ENCODE measurements at places on chromosomes 1 and 21.

GRCh38 chr1:153778051-153778823 is 3.0 kb downstream of the SLC27A3 start:
- no peak for DNase-seq

DNA sequence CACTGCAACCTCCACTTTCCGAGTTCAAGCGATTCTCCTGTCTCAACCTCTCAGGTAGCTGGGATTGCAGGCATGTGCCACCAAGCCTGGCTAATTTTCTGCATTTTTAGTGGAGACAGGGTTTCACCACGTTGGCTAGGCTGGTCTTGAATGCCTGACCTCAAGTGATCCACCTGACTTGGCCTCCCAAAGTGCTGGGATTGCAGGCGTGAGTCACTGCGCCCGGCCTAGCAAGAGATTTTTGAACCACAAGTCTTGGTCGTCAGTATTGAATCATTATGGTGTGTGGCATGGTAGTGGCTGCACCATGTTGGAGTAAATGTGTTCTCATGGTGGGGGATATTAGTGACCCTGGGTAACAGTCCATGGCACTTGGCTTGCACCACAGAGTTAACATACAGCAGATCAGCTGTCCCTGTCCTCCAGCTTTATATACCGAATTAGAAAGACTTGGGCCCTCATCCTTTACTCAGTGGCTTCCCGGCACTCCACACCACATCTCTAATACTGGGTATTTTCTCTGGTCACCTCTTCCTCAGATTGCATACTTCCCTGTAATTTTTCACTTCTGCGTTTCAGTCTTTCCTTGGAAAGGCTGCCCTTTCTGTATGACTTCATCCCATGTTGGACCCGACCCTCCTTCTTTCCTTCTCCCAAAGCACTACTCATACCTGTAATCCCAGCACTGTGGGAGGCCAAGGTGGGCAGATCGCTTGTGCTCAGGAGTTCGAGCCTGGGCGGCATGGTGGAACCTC is 25.1 kb downstream of the AK4 start:
- no peak for DNase-seq

GRCh38 chr1:117164209-117164608 is 42.7 kb upstream of the TRIM45 start:
- no peak for DNase-seq

GRCh38 chr1:26608895-26609294 is 79.3 kb downstream of the RPS6KA1 start:
- no peak for DNase-seq

DNA sequence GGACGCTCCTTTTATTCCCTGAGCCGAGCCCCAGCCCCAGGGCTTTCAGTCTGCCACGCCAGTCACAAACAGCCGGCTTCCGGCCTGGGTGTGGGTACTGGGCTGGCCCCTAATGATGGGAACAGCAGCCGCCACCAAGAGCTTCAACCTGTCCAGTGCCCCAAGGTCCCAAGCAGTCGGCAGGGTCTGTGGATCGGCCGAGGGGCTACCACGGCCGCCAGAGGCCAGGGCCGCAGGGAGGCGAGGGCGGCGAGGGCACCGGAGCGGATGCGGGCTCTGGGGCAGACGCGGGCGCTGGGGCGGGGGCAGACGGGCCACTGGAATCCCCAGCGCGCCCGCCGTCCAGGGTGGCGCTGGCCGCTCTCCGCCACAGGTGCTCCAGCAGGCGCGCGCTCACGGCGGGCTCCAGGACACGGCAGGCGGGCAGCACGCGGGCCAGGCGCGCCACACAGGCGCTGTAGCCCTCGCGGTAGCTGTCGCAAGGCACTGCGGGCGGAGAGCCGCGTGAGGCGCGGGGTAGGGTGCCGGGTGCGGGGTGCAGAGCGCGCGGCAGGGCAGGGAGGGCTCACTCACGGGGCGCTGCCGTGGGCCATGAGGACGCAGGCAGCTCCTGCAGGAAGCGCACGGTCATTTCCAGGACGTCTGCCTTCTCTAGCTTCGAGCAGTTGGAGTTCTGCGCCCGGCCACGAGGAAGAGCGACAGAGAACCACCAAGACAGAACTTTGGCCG is 887 bp downstream of the HES2 start:
- DNase-seq, result no peak

DNA sequence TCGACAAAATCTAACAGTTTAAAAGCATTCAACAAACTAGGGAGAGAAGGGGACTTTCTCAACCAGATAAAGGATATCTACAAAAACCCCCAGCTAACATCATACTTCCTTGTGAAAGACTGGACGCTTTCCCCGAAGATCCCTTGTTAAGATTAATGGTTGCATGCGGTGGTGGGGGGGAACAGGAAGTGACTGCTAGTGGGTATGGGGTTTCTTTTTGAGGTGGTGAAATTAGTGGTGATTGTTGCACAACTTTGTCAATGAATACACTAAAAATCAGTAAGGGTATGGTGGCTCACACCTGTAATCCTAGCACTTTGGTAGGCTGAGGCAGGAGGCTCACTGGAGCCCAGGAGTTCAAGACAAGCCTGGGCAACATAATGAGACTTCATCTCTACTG is 26.9 kb upstream of the EYA3 start:
- no peak for DNase-seq

DNA sequence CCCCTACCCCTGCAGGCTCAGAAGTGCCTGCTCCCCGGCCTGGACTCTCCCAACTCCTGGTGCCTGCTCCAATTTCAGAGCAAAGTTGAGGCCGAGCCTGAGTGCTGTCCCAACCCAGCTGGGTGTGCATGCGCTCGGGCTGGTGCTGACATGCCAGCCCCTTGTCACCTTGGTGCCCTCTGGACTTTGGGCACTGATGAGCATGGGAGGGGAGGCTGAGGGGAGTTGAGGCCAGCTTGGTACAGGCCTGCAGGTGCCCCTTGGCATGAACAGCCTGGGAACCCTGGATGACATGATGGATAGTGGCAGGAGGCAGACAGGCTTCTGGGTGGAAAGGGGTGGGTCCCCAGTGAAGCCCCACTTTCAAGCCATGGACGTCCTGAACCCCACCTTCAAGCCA is 366.1 kb upstream of the NEGR1 start:
- no peak for DNase-seq

DNA sequence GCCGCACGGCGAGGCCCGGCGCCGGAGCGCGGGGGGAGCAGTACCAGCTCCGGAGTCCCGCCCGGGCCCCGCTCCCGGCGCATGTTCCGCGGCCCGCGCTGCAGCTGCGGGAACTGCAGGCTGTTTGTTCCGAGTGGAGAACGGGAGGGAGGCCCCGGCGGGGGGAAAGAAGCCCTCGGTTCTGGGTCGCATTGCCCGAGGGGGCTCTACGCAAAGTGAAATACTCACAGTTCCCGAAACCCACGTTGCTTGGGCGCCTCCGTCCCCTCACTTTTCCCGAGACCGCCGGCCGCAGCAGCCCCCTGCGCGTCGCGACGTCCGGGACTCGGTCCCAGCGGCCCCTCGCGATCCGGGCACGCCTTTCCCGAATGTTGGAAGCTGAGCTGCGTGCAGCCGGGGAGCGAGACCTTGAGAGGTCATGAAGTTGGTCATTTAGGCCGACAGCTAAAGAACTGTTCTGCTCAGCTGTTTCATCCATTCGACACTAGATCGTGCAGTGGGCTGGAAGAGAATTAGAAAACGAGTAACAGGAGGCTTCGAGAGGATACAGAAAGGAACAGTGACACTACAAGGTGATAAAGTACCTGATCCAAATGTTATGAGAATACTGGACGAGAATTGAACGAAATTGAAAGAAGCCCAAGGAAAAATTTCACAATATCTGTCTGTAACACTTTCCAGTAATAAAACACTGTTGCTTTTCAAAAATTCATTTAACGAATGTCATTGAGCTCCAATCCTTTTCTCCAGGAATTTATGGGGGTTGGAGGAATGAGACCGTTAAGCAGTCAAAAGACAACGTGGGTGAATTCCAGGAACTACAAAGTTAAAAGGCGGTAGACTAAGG is 657 bp upstream of the LIN9 start:
- DNase-seq, result no peak

GRCh38 chr1:39639305-39640130 is at the start of gene HEYL:
TSS of gene HEYL (minus strand) at chr1:39639643. CDS start at chr1:39639625, 18 bp downstream.
- DNase-seq, result no peak

DNA sequence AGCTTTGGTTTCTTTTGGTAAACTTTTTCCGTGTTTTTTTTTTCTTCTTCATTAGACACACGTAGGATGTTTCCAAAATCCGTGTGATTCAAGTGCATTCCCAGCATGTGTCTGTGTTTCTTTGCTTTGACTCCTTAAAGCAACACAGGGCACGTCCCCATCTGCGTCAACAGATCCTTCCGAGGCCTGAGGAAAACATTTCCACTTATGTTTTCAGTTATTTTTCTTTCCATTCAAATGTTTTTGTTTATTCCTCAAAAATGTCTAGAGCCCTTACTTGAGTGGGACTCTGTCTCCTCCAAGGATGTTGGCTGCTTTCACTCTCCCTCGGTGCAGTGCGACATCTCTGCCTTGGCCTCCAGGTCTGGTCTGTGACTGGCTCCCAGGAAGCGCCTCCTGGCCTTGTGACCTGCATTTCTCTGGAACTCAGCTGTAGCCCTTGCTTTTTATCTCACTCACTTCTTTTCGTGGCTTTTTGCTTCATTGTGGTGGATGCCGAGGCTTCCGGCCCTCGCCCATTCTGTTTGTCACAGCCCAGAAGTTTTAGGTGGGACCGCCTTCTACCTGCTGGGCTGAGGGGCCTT is 31.3 kb upstream of the SLC19A1 start:
- DNase-seq, result no peak

DNA sequence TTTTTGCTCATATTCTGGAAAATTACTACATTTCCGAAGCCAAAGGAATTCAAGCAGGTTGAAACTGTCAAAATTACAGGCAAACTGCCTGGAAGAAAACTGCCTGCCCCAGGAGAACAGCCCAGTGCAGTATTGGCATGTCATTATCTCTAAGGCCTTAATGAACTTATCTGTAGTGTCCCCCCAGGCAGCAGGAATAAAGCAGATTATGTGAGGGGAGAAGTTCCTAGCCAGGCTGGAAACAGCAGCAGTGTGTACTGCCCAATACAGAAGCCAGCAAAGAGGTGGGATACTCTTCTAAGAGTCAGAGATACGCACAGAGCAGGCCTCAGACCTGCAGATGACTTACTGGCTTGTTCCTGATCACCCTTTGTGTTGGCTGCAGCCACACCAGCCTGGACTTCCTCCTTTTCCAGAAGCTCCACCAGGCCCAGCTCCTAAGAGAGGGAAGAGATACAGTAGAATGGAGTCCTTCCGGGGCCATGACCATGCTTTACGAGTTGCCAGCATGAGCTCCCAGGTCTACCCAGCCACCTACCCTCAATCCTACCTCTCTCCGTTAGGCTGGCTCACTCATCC is 11.7 kb downstream of the IQGAP3 start:
- DNase-seq, result no peak

DNA sequence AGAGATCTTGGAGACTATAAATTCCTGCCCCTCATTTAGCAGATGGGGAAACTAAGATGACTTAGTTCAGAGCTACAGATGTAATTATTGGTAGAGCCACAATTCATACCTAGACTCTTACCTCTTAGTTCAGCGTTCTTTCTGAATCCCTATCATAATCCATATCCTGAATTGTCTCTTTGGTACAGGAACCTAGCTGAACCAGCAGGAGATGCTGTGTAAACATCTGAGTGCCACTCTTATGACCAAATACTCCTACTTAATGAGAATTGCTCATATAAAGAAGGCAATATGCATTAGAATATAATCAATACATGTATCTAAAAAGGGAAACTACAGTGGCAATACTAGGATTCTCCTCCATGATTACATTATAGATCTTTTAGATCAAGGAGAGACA is 459.0 kb downstream of the SIPA1L2 start:
- no peak for DNase-seq

GRCh38 chr1:96995351-96995750 is 273.8 kb downstream of the PTBP2 start:
- DNase-seq, result no peak

- DNase-seq, result peak; percentile 72
Measured at GRCh38 chr1:57131701-57132394, 166.0 kb upstream of the C8B start.

DNA sequence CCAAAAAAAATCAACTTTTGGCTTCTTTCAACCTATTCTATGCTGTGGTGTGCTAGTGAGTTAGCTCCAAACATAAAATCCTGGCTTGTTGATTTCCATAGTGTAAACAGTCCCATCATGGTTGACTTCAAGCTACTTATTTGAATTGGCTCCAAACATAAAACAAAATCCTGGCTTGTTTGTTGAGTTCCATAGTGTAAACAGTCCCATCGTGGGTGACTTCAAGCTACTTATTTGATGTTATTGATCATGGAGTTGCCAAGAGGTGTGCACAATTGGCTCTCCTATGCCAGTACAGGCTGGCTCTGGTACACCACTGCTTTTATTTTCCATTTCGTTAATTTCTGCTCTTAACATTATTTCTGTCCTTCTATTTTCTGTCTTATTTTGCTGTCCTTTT is 1.8 kb upstream of the COA6 start:
- DNase-seq, result no peak

DNA sequence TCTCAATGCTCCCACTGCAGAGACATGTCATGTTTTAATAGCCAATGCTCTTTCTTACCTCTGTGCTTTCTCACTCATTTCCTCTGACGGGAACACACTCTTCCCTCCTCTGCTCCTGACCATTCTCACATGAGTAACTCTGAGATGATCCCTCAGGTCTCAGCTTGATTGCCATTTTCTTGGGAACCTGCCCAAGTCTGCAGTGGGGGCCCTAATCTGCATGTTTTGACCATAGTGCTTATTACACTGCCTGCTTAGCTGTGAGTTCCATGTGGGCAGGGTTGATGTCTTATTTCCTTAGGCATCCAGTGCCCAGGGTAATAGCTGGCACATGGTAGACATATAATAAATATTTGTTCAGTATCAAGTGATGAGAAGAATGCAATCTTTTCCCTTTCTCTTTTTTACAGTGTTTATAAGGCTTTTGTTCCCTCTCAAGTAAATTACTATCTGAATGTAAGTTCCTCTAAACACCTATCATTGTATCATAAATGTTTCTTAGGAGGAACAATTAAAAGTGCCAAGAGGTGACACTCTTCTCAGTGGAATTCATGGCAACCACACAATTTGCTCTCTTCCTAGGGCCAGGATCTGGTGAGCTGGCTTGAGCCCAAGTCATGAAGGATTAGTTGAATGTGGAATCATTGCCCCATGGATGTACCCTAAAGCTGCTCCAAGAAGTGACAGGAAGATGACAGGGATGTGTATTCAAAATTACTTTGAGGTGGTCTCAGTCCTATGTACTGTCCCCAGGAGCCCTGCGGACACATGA is 485.4 kb upstream of the USP24 start:
- no peak for DNase-seq

- no peak for DNase-seq
Measured at GRCh38 chr1:78355656-78356055, 135.1 kb upstream of the PTGFR start.

DNA sequence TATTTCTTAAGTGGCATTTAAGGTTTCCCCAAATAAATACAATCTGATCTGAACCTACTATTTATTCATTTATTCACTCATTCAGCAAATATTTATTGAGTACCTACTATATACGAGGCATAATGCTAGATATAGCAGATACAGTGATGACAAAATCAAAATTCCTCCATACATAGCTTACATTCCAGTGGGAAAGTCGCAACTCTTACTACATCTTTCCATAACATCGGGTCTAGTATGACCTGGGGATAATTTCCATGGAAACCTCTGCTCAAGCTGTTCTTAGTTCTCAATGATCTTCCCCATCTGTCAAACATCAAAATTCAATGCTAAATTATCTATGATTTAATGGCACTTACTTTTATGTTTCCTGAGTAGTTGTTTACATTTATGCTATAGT is 70.8 kb upstream of the PRKACB start:
- no peak for DNase-seq

- peak; percentile 16 for DNase-seq
Measured at GRCh38 chr1:220198186-220199005, 73.9 kb downstream of the RAB3GAP2 start.

Measured in foreskin keratinocyte (primary cell).